ENCODE measurements at places on chromosomes 12 and 14.

DNA sequence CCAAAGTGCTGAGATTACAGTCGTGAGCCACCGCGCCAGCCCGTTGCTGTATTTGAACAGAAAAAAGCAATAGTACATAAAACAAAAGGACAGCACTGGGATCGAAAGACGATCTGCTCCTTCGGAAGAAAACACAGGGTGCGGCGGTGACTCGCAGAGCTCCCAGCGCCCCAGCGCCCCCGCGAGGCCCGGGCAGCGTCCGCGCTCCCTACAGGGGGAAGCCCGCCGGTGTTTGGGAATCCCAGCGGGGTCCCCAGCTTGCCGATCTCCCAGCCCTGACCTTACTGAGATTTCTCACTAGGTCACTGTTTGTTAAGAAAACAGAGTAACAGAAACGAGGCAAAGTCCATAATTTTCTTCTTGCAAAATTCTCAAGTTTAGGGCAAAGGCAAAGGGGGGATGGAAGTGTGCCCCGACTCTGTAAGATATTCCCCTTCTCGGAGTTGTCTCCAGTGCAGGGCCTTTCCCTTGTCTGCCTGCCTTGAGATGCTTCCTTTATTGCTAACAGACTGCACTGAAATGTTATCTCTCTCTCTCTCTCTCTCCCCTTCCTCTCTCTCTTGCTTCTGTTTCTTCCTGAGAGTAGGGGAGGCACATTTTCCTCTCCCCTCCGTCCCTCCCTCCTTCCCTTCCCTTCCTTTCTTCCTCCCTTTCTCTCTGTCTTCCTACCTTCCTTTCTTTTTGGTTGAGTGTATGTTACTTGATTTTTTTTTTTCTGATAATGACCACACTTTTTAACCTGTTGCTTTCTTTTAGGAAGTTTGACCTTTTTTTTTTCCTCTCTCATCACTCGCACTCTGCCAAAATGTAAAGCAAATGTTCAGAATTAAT, 91.9 kb downstream of the TMEM30B start:
- peak; percentile 74 for DNase-seq

- DNase-seq, result peak; percentile 42
These were observed 168.1 kb upstream of the DAAM1 start for GRCh38 chr14:59020382-59020781.

DNA sequence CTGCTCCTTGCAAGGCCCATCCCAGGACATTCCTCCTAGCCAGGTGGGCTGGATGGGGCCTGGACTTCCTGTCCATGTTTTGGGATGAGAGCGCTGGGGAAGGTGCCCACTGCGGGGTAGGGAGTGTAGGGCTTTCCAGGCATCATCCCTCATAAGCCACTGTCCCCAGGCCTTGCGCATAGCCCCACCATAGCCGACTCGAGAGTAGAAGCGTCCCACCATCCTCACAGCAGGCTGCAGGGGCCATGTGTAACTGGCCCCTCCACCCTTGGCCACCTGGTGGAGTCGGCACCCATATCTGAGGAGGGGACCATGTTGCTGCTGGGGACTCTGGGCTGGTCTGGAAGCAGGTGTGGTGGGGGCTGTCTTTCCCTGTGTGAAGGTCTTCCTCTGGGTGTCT, 30.5 kb downstream of the SH2B3 start:
- no peak for DNase-seq

- DNase-seq, result no peak
These were observed 10.9 kb downstream of the SYNDIG1L start for GRCh38 chr14:74415115-74415437.

- DNase-seq, result no peak
These were observed 9.4 kb downstream of the WASHC3 start for GRCh38 chr12:102052192-102053061.

- DNase-seq, result no peak
These were observed 58.3 kb upstream of the LTA4H start for GRCh38 chr12:96093543-96094196.

- peak; percentile 1 for DNase-seq
These were observed 53.3 kb upstream of the LRRK2 start for GRCh38 chr12:40171501-40171900.

GRCh38 chr14:75090353-75090752, 20.9 kb downstream of the ZC2HC1C start:
- no peak for DNase-seq

- DNase-seq, result peak; percentile 25
These were observed 1517.0 kb downstream of the AACS start for GRCh38 chr12:126582231-126582630.

GRCh38 chr12:110641521-110641920, 27.6 kb downstream of the TCTN1 start:
- DNase-seq, result no peak

- no peak for DNase-seq
These were observed 88.6 kb downstream of the MGST1 start for GRCh38 chr12:16435875-16436554.

GRCh38 chr12:115146453-115146852, 462.5 kb upstream of the TBX3 start:
- no peak for DNase-seq

GRCh38 chr12:1796515-1797010, 23.8 kb upstream of the LRTM2 start:
- DNase-seq, result no peak

DNA sequence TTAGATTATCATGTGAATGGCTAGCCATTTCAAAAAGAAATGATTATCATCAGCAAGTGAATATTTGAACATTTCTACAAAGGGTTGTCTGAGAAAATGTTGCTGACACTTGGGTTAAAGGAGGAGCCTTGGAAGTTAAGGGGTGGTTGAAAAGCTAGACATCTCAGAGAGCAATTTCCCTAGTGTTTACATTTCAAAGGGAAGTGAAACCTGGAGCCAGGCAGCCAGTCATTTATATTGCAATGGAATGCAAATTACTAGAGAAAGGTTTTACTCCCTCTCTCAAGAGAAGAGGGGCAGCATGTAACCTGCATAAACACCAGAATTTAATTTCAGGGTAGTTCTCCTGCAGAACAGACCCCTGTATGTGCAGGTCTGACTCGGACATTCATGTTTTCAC, 279.0 kb downstream of the SLC16A7 start:
- peak; percentile 18 for DNase-seq

DNA sequence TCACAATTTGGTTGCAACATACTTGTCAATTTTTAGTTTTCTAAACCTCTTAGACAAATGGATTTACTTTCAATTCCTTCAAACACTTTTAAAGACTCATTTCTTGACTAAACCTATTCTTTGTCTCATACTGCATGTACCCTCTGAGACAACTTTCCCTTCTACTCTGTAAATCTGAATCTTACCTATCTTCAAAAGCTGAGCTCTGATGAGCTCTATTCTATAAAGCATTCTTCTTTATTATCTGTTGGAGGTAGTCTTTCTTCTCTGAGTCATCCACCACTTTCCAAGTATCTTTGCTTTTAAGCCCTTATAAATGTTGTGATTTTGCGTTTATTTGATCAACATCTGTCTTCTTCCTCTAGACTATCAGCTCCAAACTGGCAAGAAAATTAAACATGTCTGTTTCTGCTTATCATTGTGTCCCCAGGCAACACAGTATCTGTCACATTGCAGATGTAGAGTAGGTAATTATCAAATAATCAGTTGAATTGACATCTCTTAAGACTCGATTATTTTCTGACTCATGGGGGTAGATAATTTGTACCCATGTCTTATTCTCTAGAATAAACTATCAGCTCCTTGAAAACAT, 265.6 kb upstream of the FAR2 start:
- DNase-seq, result no peak

DNA sequence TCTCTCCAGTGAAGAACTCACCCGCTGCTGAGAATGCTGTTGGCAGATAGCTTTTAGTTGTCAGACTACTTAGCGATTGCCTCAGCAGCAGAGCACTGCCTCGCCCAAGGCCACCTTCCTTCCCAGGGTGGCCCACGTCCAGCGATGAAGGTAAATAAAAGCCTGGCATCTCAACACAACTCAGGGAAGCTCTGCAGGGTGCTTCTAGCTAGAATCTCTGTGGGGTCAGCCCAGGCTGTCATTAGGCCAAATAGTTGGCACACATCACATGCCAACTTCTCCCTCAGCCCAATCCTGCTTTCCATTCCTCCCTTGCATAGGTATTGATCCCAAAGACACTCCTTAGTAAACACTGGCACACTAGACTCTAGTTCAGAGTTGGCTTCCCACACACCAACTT, 368.1 kb upstream of the TMTC1 start:
- no peak for DNase-seq

GRCh38 chr14:70121521-70121920, 67.2 kb downstream of the SLC8A3 start:
- DNase-seq, result no peak

GRCh38 chr12:42855362-42855950, 265.9 kb upstream of the PRICKLE1 start:
- DNase-seq, result no peak

DNA sequence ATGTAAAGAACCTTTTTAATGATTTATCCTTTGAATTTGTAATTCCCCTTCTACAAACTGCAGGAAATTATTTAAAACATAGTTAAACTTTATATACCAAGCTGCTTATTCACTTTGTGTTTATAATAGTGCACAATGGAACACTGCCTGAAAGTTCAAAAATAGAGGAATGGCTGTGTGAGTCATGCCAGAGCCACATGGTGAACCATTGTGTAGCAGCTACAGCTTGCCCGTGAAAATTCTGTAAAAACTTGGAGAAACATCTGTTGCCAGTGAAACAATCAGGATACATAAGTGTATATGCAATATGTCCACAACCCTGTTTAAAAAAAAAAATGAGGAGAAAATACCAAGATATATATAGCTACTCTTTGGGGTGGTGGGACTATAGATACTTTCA, 59.5 kb downstream of the VEZT start:
- DNase-seq, result peak; percentile 72

- DNase-seq, result no peak
These were observed 275.2 kb downstream of the RAD51B start for GRCh38 chr14:68094752-68095151.

GRCh38 chr12:31246470-31246850, 79.5 kb downstream of the SINHCAF start:
- no peak for DNase-seq

GRCh38 chr14:85122690-85123089, 407.3 kb upstream of the FLRT2 start:
- no peak for DNase-seq

GRCh38 chr14:38187528-38187927, 20.2 kb upstream of the SSTR1 start:
- DNase-seq, result no peak

DNA sequence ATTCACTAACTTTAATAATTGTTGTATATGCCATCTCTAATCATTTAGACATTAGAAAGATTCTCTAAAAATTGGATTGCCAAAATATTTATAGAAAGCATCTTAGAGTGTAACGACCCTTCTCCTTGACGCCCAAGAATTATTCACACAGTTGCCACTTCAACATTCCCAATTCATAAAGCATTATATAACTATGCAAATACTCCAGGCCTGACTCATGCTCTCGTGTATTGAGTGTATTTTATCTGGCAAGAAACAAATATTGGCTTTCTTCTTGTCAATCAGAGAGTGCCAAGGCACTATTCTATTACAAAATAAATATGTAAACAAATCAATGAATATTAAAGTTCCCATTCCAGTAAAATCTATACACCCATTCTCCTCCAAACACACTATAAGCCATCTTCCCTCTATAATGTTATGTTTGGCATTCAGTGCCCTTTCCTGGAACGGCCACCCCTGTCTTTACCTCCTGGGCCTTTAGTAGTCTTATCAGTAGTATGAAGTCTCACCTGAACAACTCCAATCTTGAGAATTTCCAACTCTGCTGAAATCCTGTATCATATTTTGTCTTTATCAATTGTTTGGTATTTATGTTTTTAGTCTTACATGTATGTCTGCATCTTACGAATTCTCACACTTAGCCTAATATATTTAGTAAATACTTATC, 182.6 kb downstream of the PIK3C2G start:
- DNase-seq, result peak; percentile 10

DNA sequence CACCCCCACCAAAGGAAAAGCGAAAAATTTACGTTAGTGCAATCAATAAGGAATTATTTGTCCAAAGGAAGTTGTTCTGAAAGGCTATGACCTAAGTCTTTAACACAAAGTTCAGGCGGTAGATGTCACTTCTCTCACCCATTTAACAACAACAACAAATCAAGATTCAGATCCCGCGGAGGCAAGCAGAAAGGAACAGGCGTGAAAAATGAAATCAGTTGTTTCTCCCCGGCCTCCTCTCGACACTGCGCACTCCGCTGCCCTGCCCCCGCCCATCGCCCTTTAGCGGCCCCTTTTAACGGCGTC, 1.4 kb downstream of the DENND5B start:
- no peak for DNase-seq

- DNase-seq, result no peak
These were observed 130.7 kb upstream of the PWP1 start for GRCh38 chr12:107554941-107555340.

GRCh38 chr12:96170328-96170727, 23.8 kb upstream of the ELK3 start:
- DNase-seq, result no peak

DNA sequence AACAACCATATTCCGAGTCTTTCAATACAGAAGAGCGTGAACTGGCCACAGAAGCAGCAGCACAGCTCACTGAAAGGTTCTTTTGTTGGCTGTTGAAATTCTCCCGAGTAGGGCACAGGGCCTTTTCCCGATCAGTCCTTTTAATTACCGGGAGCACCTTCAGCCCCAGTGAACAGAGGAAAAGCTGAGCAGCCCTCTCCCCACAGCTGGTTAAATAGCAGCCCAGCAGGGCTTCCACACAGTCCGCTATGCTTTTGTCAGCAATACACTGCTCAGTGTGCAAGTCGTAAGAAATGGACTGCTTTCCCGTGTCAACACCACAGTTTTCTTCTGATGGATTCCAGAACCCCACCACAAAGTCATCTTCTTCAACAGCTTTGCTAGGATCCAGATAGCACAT, 61.3 kb downstream of the DICER1 start:
- no peak for DNase-seq

DNA sequence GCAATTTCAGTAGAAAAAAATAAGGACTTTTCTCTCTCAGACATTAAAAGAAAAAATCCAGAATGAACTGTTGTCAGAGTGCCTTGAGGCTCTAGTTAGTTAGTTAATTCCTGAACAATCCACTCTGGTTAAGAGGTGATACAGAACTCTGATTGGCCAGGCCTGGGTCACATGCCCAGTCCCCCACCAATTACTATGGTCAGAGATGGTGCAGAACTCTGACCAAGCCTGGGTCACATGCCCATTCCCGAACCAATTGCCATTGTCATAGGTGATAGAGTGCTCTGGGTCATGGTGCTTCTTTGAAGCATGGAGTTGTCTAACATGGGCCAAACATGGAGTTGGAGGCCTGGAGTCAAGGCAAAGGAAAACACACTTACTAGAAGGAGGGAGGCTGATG, 11.1 kb upstream of the MYO1H start:
- no peak for DNase-seq

DNA sequence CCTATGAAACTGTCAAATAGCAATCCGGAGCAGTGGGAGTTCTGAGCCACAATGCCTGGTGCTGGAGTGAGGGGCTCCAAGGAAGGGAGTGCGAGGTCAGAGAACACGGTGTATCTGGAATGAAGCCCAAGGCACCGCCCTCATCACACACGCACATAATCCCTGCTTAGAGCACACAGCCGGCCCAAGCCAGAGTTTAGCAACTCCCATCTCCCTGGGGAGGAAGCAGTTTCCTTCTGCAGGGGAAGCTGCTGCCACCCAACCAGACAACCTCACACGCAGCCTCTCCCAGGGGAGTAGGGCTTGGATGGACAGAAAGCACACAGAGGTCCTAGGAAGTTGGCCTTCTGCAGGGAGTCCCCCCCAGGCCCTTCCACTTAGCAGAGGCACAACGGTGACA, 31.3 kb downstream of the ACTN1 start:
- no peak for DNase-seq
